ENCODE measurements at places on chromosomes 2 and 18.

- DNase-seq, result peak; percentile 32
Observed at GRCh38 chr2:133171393-133172004, 396.8 kb downstream of the NCKAP5 start.

DNA sequence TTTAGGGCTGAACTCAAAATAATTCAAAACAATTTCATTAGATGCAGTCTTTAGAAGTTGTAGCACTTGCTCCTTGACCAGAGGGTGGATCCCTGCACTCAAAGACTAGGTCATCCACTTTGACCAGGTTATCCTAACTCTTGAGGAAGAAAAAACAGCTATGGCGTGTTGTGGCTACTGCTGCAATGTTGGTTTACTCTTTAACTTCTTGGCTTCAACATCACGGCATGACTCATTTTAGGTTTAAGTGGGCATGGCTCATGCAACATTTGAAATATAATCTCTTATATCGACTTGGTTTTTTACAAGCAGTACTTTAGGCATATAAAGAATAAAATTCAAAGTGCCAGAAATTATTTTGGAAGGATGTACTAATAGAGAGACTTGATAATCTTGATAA, 35.4 kb downstream of the ANKRD29 start:
- DNase-seq, result no peak

- DNase-seq, result no peak
Observed at GRCh38 chr2:222203041-222203440, 95.8 kb downstream of the PAX3 start.

DNA sequence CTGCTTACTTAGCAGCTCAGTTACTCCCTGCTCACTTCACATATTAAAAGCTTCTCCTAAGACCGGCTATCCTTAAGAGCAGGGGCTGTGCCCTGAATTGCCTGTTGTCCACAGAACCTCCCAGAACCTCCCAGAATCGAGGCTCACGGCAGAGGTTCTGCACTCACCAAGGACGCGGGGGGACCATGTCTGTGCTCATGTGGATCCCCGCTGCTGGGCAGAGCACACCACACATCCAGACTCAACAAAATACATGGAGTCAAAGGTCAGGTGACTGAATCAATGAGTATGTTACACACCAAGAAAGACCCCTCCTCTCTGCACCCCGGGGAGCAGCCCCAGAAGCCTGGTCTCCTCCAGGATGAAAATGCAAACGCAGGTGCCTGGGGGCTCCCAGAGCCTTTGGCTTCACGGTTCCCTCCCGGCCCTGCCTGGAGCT, 149.0 kb downstream of the MBP start:
- peak; percentile 14 for DNase-seq

- no peak for DNase-seq
Observed at GRCh38 chr2:890791-891190, 59.9 kb upstream of the SNTG2 start.

DNA sequence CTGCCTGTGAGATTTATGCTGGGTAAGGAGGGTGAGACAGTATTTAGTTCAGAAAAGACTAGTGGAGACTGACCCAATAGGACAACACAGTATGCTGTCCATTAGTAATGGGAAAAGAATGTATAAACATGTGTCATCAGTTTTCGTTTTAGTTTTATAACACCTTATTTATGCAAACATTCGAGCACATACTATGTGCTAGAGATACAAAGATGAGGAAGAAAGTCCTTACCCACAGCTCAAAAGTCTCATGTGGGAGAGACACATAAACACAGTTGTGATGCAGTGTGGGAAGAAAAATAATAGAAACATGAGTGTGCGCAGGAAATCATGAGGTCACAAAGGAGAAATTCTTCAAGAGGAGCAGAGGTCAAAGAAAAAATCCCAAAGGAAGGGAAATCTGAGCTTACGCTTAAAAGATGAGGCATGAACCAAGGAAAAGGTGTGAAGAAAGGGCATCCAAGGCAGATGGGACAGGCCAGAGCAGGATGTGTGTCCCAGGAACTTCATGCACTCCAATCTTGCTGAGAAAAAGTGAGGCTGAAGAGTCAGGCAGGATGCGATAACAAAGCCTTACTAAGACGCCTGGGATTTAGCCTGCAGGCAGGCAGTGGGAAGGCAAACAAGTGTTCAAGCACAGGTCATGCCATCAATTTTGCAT, 8.1 kb downstream of the METTL21A start:
- no peak for DNase-seq

GRCh38 chr2:55408918-55409868, 10.5 kb downstream of the CCDC88A start:
- DNase-seq, result no peak

- DNase-seq, result no peak
Observed at GRCh38 chr18:61400016-61400635, 66.9 kb downstream of the CDH20 start.

DNA sequence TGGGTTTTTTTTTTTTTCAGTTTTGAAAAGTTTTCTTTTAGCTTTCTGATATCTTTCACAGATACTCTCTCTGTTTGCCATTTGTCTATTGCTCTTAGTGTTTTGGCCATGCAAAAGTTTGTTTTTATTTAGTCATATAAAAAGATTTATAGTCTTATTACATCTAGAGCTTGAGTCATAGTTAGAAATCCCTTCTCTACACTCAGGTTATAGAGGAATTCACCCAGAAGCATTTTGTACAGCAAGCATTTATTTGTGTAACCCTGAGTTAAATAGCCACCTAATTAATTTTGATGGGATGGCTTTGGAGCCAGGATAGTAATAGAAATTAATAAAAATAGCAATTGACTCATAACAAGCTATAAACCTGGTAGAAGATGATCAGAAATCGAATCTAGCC, 35.6 kb downstream of the ACTR2 start:
- no peak for DNase-seq

All from iPS-NIHi11 (cell line).